ENCODE measurements at places on chromosomes 16 and 17. TPM values are rescaled to one million over a fixed set of nuclear protein-coding genes. Genes with fewer than 3 reads are reported as not detected.
A peak's percentile ranks its signal among the peaks of the same experiment; 100 is the strongest.

DNA sequence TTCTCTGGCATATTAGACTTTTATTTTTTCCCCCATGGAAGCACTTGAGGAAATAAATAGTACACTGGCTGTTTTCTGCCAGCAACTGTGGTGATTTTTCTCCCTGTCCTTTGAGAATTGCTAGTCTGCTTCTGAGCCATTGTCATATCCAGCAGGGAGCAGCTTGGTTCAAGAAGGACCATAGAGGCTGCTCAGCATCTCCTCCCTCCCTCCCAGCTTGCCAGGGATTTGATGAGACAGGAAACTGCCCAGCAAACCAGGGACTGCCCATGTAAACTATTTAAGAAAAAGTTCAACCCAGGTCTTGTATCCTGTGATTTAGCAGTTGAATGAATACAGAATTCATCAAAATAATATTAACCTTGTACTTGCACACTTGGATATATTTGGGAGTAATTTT is 39.5 kb downstream of the CYB5B start:
- H3K27ac ChIP-seq = peak overlapping the region; percentile 62
- no peak overlapping the region for H3K4me3 ChIP-seq
- no peaks in the 10 kb centered on the region for H3K27me3 ChIP-seq
- H3K4me1 ChIP-seq = peaks cover 12% of the 10 kb centered on the region
- H3K36me3 ChIP-seq = peaks cover 7% of the 10 kb centered on the region

- H3K27ac ChIP-seq = peak overlapping the region; percentile 91
- H3K36me3 ChIP-seq = peaks cover 8% of the 10 kb centered on the region
- peaks cover 39% of the 10 kb centered on the region for H3K4me1 ChIP-seq
- DNase-seq = no peak
Measured at GRCh38 chr17:1360975-1361374, 39.0 kb downstream of the YWHAE start.

The MT1G gene
- polyA plus RNA-seq = not detected

The ATP1B2 gene
- polyA plus RNA-seq = not detected

The TLCD3B gene
- polyA plus RNA-seq = not detected

GRCh38 chr17:52134641-52135040 is 23.9 kb downstream of the CA10 start:
- no peaks in the 10 kb centered on the region for H3K27me3 ChIP-seq
- no peak overlapping the region for H3K27ac ChIP-seq
- no peaks in the 10 kb centered on the region for H3K4me1 ChIP-seq
- no peaks in the 10 kb centered on the region for H3K36me3 ChIP-seq
- H3K4me3 ChIP-seq = no peak overlapping the region

- H3K27me3 ChIP-seq = no peaks in the 10 kb centered on the region
- no peak for DNase-seq
- no peak overlapping the region for H3K4me3 ChIP-seq
Measured at GRCh38 chr16:3819746-3820724, 60.5 kb downstream of the CREBBP start.
